GF-D8 (cell line): ENCODE measurements at places on chromosomes 7 and 10.

- no peak for DNase-seq
Measured at GRCh38 chr10:83522456-83522855, 616.9 kb upstream of the GHITM start.

DNA sequence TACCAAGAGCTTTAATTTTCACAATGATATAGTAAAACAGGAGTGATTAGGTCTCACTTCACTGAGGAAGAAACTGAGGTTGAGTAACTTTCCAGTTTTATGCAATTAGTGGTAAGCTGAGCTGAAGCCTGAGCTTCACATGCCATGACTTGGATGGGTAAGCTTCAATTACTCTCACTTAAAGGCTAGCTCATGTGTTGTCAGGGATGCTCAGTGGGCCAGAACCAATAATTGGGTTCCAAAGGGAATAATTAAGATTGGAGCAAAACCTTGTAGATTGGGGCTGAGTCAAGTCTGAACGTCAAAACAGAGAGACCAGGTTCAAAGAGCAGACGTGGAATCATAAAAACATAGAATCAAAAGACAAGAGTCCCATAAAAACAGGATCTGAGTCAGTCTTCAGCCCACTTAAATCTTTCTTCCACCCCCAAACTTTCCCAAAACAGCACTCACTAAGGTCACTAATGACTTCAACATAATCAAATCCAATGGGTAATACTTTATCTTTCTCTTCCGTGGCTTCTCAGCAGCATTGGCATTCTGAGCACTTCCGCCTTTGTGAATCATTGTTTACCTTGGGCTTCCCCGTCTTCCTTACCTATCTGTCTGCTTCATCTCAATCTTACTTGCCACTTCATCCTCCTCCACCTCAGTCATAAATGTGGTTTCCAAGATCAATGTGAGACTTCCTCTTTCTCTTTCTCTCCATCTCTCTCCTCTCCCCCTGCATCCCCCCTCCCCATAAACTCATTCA is 23.0 kb upstream of the EGFR start:
- peak; percentile 8 for DNase-seq

GRCh38 chr7:158695726-158696452 is 8.7 kb downstream of the NCAPG2 start:
- DNase-seq = peak; percentile 86

GRCh38 chr7:29808075-29808801 is 1.9 kb downstream of the WIPF3 start:
- DNase-seq = no peak

DNA sequence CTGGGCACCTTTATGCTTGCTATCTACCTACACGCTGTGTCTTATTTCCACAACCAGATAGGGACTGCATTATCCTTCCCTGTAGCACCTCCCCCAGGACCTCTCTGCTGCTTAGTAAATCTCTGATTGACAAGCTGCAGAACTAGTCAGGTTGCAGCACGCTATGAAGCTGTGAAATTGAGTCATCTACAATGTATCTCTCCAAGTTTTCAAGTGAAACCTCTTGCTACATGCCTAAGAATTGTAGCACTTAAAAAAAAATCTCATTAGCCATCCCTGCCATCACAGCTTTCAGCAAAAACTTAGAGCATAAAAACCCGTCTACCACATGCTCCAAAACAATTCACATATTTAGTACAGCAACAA is 69.7 kb upstream of the FGFR2 start:
- no peak for DNase-seq

DNA sequence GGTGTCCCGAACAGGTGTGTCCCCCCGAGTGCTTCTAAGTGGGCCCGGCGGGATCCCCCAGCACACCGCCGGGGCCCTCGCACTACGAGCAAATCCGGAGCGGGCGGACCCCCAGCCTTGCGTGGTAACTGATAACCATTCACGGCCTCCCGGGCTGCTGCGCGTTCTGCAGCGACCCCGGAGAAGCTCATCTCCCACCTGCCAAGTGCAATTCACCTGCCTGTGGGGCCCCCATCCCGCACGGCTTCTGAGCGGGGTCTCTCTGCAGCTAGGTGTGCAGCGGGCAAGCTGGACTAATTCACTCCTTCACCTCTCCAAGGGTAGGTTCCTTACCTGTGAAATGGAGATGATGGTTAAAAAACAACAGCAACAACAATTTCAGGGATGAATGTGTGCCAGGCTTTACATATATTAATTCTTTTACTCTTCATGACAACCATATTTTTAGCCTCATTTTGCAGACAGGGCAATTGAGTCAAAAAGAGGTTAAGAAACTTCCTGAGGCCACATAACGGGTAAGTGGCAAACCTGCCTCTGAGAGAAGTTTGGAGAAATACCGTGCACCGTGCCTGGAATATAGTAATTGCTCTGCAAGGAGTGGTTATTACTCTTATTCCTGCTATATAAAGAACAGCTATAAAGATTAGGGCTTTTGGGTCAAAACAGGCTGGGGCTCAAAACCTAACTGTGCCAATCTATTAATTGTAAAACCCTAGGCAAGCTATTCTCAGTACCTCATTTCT is 652 bp upstream of the PODXL start:
- no peak for DNase-seq

- DNase-seq = no peak
Measured at GRCh38 chr7:41688906-41689305, 14.0 kb downstream of the INHBA start.

DNA sequence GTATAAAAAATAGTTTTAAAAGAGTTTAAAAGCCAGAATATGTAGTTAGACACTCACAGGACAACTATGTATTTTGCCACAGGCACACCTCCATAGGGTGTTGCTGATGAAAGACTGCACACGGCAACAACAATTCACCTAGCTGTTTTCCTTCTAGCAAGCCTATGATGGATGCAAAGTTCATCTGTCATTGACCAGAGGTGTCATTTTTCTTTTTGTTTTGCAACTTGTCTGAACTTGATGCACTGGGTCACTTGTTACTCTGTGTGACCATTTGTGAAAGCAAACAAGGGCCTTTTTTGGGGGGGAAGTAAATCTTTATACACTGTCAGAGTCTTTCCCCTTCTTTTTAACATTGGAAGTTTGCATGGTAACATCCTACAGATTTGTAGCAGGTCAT is 258.0 kb upstream of the SEMA3A start:
- no peak for DNase-seq

- DNase-seq = no peak
Measured at GRCh38 chr7:131076032-131076431, 251.6 kb upstream of the MKLN1 start.

DNA sequence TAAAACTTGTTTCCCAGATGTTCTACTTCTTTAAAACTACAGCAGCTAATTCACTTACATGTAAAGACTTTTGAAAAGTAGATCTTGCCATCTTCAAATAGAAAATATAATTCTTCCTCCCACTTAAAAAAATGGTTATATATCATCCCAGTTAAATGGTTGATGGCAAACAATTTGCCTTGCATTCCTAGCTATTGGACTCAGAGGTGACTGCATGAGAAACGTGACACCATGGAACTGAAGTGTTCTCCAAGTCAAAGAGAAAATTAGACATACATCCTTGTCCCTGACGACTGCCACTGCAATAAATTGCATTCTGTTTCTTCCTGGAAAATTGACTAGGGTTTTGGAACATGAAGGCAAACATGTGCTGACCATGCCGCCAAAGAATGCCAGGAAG is 95.0 kb upstream of the POM121L12 start:
- DNase-seq = no peak

GRCh38 chr10:101280511-101280910 is 51.2 kb upstream of the LBX1 start:
- no peak for DNase-seq

DNA sequence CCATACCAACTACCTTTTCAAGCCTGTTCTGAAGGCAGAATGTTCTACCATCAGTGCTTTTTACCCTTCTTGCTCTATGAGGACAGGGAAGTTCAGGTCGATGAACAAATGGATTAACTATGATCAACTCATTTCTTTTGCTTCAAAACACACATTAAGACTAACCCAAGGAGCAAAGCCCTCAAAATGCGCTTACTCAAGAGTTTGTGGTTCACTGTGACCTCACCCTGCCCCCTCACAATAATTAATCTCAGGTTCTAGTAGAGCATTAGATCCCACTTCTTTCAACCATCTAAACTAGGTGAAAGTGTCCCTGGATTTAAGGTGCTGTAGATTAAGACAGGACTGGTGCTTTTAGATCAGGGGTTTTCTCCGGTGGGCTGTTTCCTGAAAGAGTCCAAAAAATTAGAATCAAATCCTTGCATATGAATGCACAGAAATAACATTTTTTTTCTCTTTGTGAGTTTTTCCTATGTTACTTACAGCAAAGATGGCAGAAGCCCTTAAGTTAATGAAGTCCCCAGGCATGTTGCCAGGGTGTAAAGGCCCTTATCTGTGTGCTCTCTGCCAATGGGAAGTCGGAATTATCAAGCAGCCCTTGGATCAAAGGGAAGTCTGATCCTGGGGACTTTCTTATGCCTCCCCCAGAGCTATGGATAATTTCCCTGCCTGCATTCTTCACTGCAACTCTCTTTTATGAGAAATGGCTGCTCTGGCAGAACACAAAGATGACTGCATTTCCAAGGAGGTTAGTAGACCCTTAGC is 205.5 kb upstream of the STK17A start:
- DNase-seq = no peak

GRCh38 chr7:75916259-75916658 is 1.3 kb downstream of the POR start:
- DNase-seq = no peak

GRCh38 chr7:88396948-88397322 is 90.2 kb upstream of the STEAP4 start:
- DNase-seq = no peak

DNA sequence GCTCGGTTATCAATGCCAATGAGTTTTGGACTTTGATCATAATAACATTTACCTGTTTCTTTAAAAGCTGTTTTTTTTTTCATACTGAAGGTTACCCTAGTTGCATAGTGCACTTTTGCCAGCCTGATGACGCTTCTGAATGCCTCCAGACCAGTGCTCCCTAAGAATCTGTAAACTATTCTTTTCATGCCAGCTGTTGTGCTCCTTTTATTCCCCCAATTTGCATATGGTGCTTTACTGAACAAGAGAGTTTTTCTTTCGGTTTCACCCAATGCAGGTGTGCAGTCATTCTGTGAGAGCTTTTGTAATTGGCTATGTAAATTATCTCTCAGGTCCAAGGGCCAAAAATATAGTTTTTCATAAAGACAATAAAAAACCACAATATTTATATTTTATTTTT is 48.1 kb upstream of the GLCCI1 start:
- no peak for DNase-seq

GRCh38 chr10:21526860-21527597 is 1.5 kb upstream of the SKIDA1 start:
- peak; percentile 41 for DNase-seq

- DNase-seq = no peak
Measured at GRCh38 chr7:125678771-125679170, 749.1 kb upstream of the POT1 start.

DNA sequence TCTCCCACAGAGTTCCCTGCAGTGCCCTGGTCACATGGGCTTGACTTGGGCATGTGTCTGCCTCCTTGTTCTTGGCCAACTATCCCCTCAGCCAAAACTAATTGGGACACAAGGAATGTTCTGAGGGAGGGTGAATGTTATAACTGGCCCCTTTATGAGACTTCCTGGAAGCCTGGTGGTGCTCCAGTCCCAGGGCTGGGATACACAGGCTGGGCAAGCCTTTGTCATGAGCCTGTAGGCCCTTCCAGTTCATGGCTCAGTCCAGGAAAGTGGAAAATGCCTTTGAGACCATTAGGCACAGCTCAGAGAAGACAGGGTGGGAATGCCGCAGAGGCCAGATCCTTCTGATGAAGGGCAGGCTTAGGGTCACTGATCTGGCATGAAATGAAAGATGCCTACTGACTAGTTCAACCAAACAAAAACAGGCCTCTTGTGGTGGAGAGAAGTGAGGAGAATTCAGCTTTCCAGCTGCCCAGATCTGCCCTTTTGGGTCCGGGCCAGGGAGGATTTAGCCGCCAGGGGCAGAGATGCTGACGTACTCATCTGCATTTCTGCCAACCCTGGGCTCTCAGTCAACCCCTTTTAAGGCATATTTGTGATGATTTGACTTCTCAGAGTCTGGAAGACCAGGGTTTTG is 961.5 kb downstream of the KCNMA1 start:
- DNase-seq = no peak

- peak; percentile 11 for DNase-seq
Measured at GRCh38 chr7:54788664-54789063, 29.7 kb upstream of the SEC61G start.

GRCh38 chr7:129169171-129169671 is 19.2 kb upstream of the SMO start:
- no peak for DNase-seq
